Hematopoietic multipotent progenitor cell (in vitro differentiated cells): ENCODE measurements at places on chromosomes 5 and 9.

GRCh38 chr5:81140441-81140840, 92.7 kb upstream of the CKMT2 start:
- DNase-seq: no peak

GRCh38 chr9:96087669-96088299, 212.3 kb downstream of the ERCC6L2 start:
- DNase-seq: no peak

GRCh38 chr5:166594567-166594966, 1696.9 kb upstream of the WWC1 start:
- no peak for DNase-seq

DNA sequence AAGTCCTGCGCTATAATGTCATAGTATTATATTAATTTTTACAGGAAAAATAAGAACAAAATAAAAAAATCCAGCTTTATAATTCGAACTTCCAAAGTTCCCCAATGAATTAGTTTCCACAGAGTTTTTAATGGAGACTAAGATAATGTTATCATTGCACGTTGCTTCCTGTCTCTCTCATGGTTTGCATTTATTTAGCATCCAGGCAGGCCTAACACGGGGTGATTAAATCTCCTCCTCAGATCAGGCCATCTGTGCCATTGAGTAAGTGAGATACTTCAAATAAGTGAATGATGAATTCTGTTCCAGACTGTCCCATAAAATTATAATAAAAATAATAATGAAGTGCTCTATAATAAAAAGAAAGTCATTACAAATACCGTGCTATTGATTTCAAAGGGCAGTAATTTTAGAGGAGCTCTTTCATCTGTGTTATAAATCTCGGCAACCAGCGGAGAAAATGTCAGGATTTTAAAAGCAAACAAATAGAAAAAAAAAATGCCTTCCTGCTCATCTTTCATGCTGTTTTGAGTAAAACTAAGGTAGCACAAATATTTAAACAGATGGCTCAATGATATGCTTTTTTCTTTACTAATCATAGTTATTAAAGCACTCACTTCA, 570.6 kb upstream of the ZNF608 start:
- DNase-seq: no peak

- no peak for DNase-seq
Measured at GRCh38 chr9:88816591-88816990, 174.7 kb upstream of the S1PR3 start.

DNA sequence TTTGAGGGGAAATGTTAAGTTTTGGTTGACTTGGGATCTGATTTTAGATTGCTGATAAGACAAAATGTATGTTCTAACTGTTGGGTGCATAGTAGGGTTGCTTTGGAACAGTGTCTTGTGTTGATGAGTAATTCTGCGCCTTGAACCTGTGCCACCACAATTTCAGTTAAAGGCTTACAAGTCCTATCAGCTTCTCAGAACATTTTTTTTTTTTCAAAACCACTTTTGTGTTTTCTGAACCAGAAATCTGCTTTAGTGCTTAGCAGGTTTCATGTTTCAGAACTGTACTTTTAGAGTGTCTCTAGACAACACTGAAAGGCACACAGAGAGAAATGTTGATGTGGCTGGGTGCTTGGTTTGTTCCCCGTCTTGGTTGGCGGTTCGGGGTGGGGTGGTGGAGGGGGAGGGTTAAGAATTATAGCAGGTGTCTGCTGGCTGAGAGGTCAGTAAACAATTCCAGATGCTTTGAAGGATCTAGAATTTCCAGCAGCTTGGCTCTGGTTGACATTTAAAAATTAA, 84.6 kb downstream of the ANKRD55 start:
- no peak for DNase-seq
